ENCODE measurements at places on chromosomes 12 and 14.

DNA sequence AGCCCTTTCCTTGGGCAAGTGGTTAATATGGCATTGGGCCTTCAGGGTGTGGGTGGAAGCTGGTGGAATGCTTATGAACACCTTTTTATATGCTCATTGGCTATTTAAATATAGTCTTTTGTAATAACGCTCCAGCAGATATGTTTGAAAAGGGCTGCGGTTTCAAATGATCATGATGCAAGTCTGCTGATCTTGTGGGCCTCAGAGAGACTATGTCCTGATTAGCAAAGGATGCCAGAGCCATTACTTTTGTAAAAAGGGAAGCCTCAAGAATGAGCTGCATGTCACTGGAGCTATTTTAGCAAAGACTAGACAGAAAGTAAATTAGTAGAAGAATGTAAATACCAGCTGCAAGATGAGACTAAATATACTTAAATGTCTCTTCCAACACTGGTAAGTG lies 200.5 kb downstream of the GXYLT1 start:
- no peak for DNase-seq

GRCh38 chr14:92456215-92457015 lies 57.2 kb upstream of the RIN3 start:
- peak; percentile 13 for DNase-seq

DNA sequence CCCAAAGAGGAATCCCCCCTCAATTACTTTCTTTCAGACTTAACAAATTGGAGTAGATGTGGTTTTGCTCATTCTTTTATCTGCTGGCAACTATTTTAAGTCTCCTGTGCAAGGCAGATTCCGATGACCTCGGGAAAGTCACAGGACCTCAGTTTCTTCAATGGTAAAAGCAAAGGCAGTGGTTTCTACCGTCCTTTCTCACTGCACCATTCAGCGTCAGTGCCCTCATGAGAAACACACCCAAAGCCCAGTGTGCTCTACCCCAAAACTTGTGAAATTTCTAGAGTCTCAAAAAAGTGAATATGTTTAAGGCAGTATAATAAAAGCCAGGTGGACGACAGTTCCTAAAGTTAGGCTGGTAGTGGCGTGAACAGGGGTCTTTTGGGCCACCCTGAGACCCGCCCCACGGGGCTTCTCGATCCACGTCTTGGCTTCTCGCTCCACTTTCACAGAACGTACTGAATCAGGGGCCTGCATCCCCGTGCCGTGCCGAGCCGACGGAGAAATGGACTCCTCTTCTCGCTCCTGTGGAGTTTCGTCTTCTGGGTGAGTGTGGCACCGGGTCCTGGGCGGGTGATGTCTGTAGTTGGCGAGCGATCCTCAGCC lies 1.3 kb upstream of the ARHGAP5 start:
- DNase-seq, result peak; percentile 53

DNA sequence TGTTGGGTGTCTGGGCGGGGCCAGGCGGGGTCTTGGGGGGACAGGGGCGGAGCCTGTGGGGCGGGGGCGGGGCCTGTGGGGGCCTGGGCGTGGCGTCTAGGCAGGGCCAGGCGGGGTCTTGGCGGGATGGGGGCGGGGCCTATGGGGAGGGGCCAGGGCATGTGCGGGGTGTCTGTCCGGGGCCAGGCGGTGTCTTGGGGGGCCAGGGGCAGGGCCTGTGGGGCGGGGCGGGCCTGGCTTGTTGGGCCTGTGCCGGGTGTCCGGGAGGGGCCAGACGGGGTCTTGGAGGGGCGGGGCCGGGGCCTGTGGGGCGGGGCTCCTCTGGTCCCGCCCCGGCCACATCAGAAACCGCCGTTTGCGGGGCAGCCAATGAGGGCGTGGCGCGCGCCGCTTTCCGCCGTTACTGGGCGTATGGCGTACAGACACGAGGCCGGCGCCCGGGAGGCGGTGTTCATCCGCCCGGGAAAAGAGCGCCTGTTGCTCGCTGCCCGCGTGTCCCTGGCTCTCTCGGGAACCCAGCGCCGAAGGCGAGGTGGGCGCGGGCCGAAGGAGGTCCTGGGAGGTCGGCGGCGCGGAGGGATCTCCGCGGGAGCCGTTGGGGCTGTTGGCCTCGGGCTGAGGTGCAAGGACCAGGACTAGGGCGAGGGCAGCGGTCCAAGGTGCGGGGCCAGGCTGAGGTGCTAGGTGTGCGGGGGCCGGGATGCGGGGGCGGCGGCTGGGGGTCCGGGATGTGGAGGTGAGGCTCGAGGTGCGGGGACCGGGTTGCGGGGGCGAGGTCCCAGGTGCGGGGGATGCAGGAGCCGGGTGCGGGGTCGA lies at the start of gene PIWIL1:
TSS of gene PIWIL1 (plus strand) at position 400 of the 816 bp plus-strand sequence. CDS start 4,705 bp downstream, outside the sequence.
- DNase-seq, result no peak

- DNase-seq, result no peak
Measured at GRCh38 chr12:52945389-52946232, 3.3 kb upstream of the KRT18 start.

GRCh38 chr12:3078086-3078820 lies 1.1 kb downstream of the TSPAN9 start:
- no peak for DNase-seq

- peak; percentile 75 for DNase-seq
Measured at GRCh38 chr12:19273482-19274330, 144.2 kb downstream of the PLEKHA5 start.

GRCh38 chr12:113868365-113868764 lies 97.8 kb downstream of the RBM19 start:
- no peak for DNase-seq

DNA sequence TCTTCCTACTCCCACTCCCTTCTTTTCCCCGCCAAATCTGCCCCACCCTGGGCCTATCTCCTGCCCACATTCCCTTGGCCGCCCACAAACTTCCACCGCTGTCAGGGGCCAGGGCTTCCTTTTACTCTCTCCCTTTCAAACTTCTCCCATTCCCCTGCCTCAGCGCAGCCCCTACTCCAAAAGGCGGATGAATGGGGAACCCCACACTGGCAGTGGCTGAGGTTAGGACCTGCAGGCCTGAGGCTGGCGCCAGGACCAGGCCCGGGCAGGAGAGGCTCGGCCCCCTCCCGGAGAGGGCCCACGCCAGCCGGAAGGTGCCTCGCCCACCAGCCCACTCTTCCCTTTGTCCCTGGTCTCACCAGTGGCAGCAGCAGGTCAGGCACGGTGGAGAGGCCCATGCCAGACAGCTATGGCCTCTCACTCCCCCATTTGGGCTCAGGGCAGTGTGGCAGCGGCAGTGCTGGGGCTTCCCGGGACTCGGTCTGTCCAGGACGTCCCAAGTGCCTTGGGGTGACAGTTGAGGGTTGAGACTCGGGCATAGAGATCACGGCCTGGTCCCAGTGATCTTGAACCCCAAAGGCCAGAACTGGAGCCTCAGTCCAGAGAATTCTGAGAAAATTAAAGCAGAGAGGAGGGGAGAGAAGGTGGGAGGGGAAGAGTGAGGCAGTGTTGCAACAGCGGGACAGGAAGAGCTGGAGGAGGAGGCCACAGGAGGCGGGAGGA lies at the start of gene TNFRSF1A:
TSS of gene TNFRSF1A (minus strand) at position 660 of the 723 bp plus-strand sequence. CDS start at position 398, 262 bp downstream.
- peak; percentile 49 for DNase-seq

- DNase-seq, result no peak
Measured at GRCh38 chr12:44582521-44582920, 293.6 kb downstream of the NELL2 start.

GRCh38 chr12:115485503-115485902 lies 792.0 kb downstream of the MED13L start:
- DNase-seq, result no peak

- no peak for DNase-seq
Measured at GRCh38 chr14:84760489-84761126, 769.3 kb upstream of the FLRT2 start.

GRCh38 chr14:68261092-68261842 lies 441.7 kb downstream of the RAD51B start:
- DNase-seq, result no peak

DNA sequence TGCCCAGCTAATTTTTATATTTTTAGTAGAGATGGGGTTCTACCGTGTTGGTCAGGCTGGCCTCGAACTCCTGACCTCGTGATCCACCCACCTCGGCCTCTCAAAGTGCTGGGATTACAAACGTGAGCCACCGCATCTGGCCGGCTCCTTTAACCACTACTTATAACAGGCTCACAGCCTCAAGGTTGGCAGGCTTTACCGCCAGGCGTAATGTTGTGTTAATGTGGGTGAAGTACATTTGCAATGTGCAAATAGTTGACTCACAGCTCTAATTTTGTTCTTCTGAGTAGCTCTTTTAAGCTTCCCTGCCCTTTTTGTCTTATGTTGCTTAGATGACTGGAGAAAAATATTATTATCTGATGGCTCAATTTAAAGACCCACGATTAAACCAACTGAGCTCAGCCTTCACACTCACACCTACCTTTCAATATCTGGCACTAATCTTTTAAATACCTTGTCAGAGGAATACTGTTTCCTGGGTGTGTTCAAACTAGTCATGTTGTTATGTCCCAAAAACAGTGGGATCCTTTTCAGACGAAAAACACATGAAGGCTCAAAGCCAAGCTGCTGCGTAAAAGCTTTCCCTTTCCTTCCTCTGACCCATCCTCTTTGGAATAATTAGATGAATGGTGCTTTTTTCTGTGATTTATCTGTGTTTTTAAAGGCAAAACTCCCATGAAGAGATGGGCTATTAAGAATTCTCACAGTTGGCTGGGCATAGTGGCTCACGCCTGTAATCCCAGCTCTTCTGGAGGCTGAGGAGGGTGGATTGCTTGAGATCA lies 57.2 kb upstream of the USP44 start:
- no peak for DNase-seq

- DNase-seq, result no peak
Measured at GRCh38 chr14:32820181-32820580, 118.5 kb upstream of the NPAS3 start.

DNA sequence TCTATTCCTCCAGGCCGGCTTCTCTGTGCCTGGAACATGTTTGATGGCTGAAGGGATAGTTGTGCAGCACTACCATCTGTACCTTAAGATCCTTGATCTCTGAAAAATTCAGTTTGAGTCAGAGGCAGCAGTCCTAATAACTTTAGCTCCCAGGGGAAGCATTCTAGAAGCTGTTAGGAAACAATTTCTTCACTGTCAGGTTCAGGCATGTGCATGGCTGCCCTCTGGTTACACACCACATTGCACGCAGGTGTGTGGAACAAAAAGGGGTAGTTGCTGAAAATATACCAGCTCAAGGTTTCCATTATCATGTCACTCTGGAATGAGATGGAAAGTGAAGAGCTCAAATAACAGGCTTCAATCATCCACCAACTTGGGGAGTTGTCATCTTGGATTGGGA lies 80.1 kb downstream of the CHST11 start:
- DNase-seq, result no peak

DNA sequence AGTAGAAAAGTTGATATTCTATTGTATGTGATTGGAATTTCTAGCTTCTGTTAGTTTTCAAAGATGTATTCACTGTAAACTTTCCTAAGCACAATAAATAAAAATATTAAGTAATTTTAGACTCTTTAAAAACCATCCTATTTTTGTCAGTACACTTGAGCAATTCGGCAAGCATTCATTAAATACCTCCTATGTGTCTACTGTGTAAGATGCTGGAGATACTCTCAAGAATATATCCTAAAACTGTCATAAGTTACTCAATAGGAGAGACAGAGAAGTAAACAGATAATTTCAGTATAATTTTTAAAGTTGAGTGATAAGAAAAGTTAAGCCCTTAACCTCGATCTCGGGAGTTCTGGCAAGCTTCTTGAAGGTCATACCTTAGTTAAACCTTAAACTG lies 46.1 kb downstream of the FANCM start:
- no peak for DNase-seq

GRCh38 chr12:125135906-125136305 lies 70.7 kb downstream of the AACS start:
- no peak for DNase-seq

DNA sequence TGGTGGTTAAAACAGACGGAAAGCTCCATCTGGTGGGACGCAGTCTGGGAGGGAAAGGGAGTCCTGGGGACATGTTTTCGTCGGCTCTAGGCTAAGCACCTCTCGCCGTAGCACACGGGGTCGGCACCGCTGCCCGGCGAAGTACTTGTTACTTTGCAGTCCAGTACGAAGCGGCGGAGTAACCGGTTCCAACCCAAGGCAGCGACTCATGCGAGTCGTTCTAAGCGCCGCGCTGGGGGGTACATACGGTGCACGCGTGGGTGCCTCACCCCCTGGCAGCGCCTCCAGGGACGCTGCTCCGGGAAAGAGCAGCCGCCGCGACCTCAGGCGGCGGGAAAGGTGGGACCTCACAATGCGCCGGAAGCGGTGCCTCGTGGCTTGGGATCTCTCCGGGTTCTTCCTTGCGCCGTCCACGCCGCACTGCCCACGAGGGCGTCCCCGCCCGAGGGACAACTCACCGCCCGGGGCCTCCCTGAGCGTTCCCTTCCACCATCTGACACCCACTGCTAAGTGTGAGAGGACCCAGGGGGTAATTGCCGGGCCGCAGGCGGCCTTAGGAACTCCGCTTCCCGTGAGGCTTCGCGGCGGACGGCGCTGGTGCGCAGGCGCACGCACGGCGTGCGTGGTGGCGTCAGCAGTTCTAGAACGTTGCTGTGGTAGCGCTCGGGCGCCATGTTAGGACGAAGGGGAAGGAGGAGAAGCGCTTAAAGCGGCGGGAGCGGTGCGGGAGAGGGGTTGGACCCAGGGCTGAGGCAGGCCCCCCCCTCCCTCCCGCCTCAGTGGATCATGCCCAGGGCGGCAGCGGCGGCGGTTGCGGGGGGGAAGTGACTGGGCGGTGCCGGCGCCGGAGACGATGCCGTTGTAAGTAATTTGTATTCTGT lies at the start of gene PAPOLA:
TSS of gene PAPOLA (plus strand) at position 643 of the 881 bp plus-strand sequence. CDS start at position 854, 211 bp downstream.
- peak; percentile 95 for DNase-seq

- DNase-seq, result no peak
Measured at GRCh38 chr12:49283541-49284429, 11.2 kb upstream of the PRPH start.

DNA sequence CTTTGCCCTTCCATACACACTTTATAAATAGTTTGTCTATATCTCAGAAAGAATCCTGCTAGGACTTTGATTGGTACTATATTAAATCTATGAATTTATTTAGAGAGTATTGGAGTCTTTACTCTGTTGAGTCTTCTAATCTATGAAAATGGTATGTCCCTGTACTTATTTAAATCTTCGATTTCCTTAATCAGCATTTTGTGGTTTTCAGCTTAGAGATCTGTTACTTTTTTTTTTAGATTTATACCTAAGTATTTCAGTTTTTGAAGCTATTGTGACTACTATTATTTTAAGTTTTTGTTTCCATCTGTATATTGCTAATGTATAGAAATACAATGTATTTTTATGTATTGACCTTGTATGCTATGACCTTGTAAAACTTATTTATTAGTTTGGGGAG lies 13.4 kb upstream of the IFI27L2 start:
- DNase-seq, result no peak

- DNase-seq, result no peak
Measured at GRCh38 chr14:64474041-64474440, 8.7 kb downstream of the AKAP5 start.

- DNase-seq, result no peak
Measured at GRCh38 chr12:15650399-15651128, 138.6 kb downstream of the EPS8 start.

GRCh38 chr12:17503742-17504141 lies 586.3 kb downstream of the RERGL start:
- DNase-seq, result no peak

DNA sequence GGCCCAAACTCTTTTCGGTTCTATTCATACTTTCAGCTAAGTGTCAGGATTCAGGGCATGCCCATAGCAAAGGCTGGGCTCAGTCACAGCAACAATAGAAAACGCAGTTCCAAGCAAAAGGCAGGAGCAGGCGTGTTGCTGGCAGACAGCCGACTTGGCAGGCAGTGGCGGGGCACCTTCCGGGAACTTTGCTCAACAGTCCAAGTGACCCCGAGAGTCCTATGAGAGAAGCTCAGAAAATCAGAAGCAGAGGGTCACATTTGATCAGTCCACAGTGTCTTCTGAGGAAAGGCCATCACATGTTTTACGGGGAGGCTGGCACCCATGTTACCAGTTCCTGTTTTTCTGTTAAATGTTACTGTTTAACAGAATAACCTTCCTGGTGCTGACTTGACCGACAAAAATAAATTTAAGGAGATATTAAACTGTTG lies 115.0 kb downstream of the DACT1 start:
- no peak for DNase-seq

All from CD4-positive, alpha-beta T cell treated with Interleukin-2 at 100 ng/mL for 4 hours (primary cell).